HepG2 (cell line): ENCODE measurements at places on chromosomes 2 and 18. TPM values are rescaled to one million over a fixed set of nuclear protein-coding genes. Genes with fewer than 3 reads are reported as not detected.

GRCh38 chr18:76328140-76328539 is 166.9 kb downstream of the ZNF516 start:
- no peaks in the 10 kb centered on the region for H3K4me1 ChIP-seq
- H3K4me3 ChIP-seq: no peak overlapping the region
- no peaks in the 10 kb centered on the region for H3K36me3 ChIP-seq
- peaks cover 2% of the 10 kb centered on the region for H3K27me3 ChIP-seq

DNA sequence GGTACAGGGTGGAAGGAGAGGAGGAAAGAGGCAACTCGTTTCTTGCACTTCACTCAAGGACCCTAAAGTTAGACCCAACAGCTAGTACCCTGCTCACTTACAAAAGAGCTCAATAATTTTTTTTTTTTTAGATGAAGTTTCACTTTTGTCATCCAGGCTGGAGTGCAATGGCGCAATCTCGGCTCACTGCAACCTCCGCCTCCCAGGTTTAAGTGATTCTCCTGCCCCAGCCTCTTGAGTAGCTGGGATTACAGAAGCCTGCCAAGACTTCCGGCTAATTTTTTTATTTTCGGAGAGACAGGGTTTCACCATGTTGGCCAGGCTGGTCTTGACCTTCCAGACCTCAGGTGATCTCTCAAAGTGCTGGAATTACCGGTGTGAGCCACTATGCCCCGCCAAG is 4.1 kb downstream of the ASB3 start:
- H3K36me3 ChIP-seq: peaks cover 26% of the 10 kb centered on the region; the same call in 2 of the 3 replicates
- no peak overlapping the region for H3K27ac ChIP-seq
- no peak overlapping the region for H3K4me3 ChIP-seq

DNA sequence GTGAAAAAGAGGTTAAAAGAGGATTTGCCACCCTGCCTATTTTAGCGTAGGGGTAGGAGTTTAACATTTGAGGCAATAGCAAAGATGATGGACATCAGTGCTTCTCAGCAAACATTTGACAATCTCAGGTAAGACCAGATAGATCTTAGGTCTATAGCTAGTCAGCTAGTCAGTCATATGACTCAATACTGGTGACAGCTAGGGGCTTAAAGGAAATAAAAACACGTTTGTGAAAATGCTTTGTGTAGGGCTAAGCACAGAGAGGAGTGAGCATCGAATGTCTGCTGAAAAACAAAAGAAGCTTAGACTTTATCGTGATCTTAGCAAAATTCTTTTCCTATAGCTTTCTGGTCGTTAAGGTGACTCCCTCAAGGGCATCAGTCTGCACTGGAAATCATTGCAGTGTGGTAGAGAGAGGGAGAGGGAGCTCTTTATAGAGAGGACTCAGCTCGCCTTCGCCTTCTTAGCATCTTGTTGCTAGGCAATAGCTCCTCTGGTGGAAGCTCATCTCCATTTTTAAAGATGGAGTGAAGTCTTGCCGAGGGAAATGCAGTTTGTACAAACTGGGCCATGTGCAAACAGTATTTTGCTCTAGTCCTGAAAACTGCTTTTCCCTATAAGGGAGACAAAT is 62.8 kb upstream of the SLC38A11 start:
- no peak overlapping the region for H3K27ac ChIP-seq
- no peak for DNase-seq
- H3K36me3 ChIP-seq: no peaks in the 10 kb centered on the region

DNA sequence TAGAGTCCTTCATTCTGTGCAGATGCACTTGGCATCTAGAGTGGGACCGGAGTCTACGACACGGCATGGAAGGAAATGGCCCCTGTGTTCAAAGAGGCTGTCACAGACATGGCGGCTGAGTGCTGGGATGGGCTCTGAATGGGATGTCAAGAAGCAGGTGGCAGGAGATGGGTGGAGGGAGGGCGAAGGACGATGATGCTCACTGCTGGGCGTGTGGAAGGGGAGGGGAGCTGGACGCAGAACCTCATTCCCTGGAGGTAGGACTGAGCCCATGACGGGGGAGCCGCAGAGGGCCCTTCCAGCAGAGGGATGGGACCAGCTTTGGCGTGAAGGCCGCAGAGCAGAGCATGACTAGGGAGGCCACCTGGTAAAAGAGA is 18.8 kb upstream of the ALPI start:
- DNase-seq: no peak
- no peaks in the 10 kb centered on the region for H3K36me3 ChIP-seq
- peaks cover 7% of the 10 kb centered on the region for H3K4me1 ChIP-seq
- H3K4me3 ChIP-seq: no peak overlapping the region
- peaks cover 51% of the 10 kb centered on the region for H3K27me3 ChIP-seq
- H3K27ac ChIP-seq: no peak overlapping the region

The MRO gene
- total RNA-seq: not detected in 2 replicates

DNA sequence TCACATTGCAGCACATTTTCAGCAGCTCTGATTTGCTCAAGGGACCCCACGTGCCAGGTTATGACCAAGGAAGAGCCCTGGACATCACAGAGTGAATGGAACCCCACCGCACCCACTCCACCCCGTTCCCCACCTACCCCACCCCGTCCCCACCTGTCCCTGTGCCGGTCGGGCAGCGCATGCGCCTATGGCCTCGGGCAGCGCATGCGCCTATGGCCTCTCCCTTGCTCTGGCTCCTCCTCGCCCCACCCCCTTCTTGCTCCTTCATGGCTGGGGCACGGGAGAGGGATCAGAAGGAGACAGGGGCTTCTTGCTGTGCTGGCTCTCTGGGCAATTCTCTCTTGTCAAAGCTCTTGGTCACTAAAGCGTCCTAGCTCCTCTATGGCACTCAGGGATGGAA is 371.8 kb upstream of the HS6ST1 start:
- H3K27me3 ChIP-seq: peaks cover 10% of the 10 kb centered on the region
- no peaks in the 10 kb centered on the region for H3K4me1 ChIP-seq
- H3K27ac ChIP-seq: no peak overlapping the region
- DNase-seq: no peak
- H3K36me3 ChIP-seq: no peaks in the 10 kb centered on the region

- H3K36me3 ChIP-seq: no peaks in the 10 kb centered on the region
- H3K27me3 ChIP-seq: no peaks in the 10 kb centered on the region
- no peak overlapping the region for H3K4me3 ChIP-seq
- H3K27ac ChIP-seq: no peak overlapping the region
Observed at GRCh38 chr18:80103231-80103630, 5.8 kb upstream of the ADNP2 start.

GRCh38 chr2:37623971-37624900 is 47.2 kb downstream of the CDC42EP3 start:
- no peak overlapping the region for H3K4me3 ChIP-seq
- no peak overlapping the region for H3K27ac ChIP-seq
- no peak for DNase-seq
- H3K4me1 ChIP-seq: no peaks in the 10 kb centered on the region
- peaks cover 7% of the 10 kb centered on the region; the same call in 1 of the 3 replicates for H3K27me3 ChIP-seq

The CIB4 gene
- total RNA-seq: not detected in 2 replicates

- H3K27me3 ChIP-seq: no peaks in the 10 kb centered on the region
- no peak overlapping the region for H3K27ac ChIP-seq
- H3K4me1 ChIP-seq: no peaks in the 10 kb centered on the region
- no peak for DNase-seq
Observed at GRCh38 chr2:157076526-157077161, 180.9 kb upstream of the GALNT5 start.

GRCh38 chr2:15708865-15709820 is 117.5 kb downstream of the DDX1 start:
- peaks cover 22% of the 10 kb centered on the region; the same call in 2 of the 3 replicates for H3K27me3 ChIP-seq
- no peak for DNase-seq
- H3K36me3 ChIP-seq: no peaks in the 10 kb centered on the region
- H3K27ac ChIP-seq: no peak overlapping the region
- H3K4me3 ChIP-seq: no peak overlapping the region

DNA sequence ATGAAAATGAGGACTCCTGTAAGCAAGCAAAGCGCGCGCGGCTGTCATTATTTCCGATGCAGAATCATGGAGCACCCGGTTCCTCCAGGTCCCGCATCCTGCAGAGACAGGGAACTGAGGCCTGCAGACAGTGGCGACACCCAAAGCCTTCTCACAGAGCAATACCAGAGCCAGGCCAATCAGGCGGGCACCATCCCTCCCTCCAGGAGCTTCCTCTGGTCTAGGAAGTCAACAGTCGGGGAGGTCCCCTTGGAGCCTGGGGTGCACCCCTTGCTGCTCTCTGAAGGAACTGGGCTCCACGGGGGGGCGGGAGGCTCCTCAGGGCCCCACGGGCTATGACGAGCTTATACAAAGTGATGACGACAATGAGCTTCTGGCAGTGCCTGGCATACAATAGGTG is 60.3 kb upstream of the HPCAL1 start:
- no peak overlapping the region for H3K27ac ChIP-seq
- H3K27me3 ChIP-seq: peaks cover 31% of the 10 kb centered on the region
- no peak overlapping the region for H3K4me3 ChIP-seq
- DNase-seq: no peak
- H3K4me1 ChIP-seq: 0 out of 2 replicates have a peak, but pooled peaks cover 5% of the 10 kb centered on the region

- H3K4me1 ChIP-seq: no peaks in the 10 kb centered on the region
- no peaks in the 10 kb centered on the region for H3K36me3 ChIP-seq
- H3K27me3 ChIP-seq: no peaks in the 10 kb centered on the region; the same call in 1 of the 2 replicates
- no peak for DNase-seq
- H3K27ac ChIP-seq: no peak overlapping the region
Observed at GRCh38 chr18:31973929-31974546, 31.1 kb upstream of the TRAPPC8 start.

DNA sequence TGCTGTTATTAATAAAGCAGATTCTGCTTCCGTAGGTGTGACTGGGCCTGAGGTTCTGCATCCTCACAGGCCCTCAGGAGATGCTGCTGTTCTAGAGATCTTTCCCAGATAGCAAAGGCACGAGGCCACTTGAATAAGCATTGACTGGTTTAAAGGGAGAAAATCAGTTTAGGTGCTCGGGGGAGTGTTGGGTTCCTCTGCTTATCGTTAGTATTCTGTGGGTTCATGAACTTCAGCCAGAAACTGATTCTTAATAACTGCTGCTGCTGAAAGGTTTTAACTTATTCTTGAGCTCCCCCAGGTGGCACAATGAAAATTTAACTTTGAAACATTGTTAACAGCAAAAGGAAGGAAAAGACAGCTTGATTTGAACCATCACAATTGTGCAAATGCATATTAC is 56.9 kb downstream of the ITGA6 start:
- H3K4me3 ChIP-seq: no peak overlapping the region
- peak; percentile 41 for DNase-seq

DNA sequence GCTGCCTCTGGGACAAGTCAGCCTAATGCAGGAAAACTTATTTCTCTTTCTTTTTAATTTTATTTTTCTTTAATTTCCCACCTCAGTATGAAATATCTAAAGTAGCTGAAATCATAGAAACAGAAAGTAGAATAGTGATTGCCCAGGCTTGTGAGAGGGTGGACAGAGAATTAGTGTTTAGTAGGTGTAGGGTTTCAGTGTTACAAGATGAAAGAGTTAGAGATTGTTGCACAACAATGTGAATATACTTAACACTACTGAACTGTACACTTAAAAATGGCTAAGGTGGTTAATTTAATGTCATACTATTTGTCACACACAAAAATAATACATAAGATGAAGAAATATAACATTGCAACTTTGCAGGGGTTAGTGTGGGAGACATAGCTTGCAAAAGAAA is 80.8 kb downstream of the NAT8 start:
- no peaks in the 10 kb centered on the region for H3K36me3 ChIP-seq
- no peak for DNase-seq
- no peaks in the 10 kb centered on the region for H3K4me1 ChIP-seq
- no peak overlapping the region for H3K4me3 ChIP-seq
- no peaks in the 10 kb centered on the region for H3K27me3 ChIP-seq

The DOCK10 gene
- total RNA-seq: not detected in 2 replicates

DNA sequence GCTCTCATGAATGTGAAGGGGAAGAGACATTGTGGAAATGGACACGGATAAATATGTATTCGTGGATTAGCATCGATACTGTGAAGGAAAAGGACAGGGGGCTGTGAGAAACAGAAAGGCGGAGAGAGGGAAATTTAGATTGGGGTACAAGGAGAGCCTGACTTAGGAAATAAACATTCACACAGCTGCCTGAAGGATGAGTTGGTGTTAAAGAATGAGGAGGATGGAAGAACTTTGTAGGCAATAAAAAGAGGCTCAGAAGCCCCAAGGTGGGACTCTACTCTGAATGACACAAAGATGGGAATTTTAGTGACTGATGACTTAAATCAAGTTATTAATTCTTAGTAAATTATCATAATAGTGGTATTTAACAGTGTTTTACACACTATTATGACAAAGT is 10.1 kb downstream of the MYO1B start:
- no peak overlapping the region for H3K4me3 ChIP-seq
- no peak overlapping the region for H3K27ac ChIP-seq
- peaks cover 71% of the 10 kb centered on the region for H3K4me1 ChIP-seq
- H3K27me3 ChIP-seq: no peaks in the 10 kb centered on the region
- no peak for DNase-seq
- H3K36me3 ChIP-seq: no peaks in the 10 kb centered on the region

GRCh38 chr2:119311371-119311770 is 55.3 kb downstream of the C2orf76 start:
- H3K4me1 ChIP-seq: peaks cover 23% of the 10 kb centered on the region
- no peak overlapping the region for H3K4me3 ChIP-seq
- no peaks in the 10 kb centered on the region for H3K27me3 ChIP-seq

The MRPL30 gene
- total RNA-seq: 75.3 and 118 TPM in 2 replicates

The GPAT2 gene
- not detected in 2 replicates for total RNA-seq

DNA sequence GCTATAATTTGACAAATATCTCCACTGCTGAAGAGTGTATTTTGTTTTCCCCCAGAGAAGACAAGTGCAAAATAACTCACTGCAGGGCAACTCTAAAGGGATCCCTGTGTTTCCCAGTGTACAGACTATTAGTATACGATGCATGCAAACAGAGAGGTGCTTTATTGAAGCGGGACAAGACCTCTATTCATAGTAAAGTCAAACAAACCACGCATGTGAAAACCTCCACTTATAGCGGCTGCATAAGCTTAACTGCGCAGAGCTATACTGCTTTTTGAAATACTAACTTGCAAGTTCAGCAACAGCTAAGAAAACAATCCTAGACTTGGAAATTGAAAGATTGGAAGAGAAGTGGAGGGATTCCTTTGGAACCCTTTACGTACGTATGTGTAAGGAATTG is 15.6 kb downstream of the RNF144A start:
- peaks cover 27% of the 10 kb centered on the region for H3K4me1 ChIP-seq
- H3K36me3 ChIP-seq: no peaks in the 10 kb centered on the region
- no peak overlapping the region for H3K27ac ChIP-seq
- no peak overlapping the region for H3K4me3 ChIP-seq

The TCF7L1 gene
- 0.04 and 0.08 TPM in 2 replicates for total RNA-seq

The DUSP2 gene
- total RNA-seq: not detected in 2 replicates

The MBD1 gene
- 15.2 and 25.5 TPM in 2 replicates for total RNA-seq

The ASPRV1 gene
- total RNA-seq: 0.40 and 0.42 TPM in 2 replicates

The COX7A2L gene
- total RNA-seq: 201 and 272 TPM in 2 replicates

DNA sequence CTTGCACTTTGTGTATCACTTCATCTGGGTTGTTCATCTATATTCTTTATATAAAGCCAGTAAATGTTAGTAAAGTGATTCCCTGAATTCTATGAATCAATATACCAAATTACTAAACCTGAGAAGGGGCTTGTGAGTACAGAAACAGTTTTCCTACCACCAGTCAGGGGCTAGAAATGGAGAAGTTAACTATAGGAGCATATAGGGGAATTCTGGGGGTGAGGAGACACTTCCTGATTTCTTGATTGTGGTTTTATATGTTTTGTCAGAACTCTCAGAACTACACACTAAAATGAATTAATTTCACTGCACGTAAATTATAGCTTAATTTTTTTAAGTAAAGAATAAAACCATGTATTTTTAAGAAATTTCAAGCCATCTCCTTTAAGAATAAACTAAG is 93.7 kb downstream of the SESTD1 start:
- no peak overlapping the region for H3K27ac ChIP-seq
- H3K27me3 ChIP-seq: no peaks in the 10 kb centered on the region
- no peak for DNase-seq

- no peak for DNase-seq
- H3K4me1 ChIP-seq: no peaks in the 10 kb centered on the region
- no peaks in the 10 kb centered on the region for H3K36me3 ChIP-seq
- H3K27ac ChIP-seq: no peak overlapping the region
- H3K4me3 ChIP-seq: no peak overlapping the region
Observed at GRCh38 chr18:10591896-10592295, 66.1 kb downstream of the NAPG start.
